ENCODE measurements at places on chromosomes 7 and 10. TPM values are rescaled to one million over a fixed set of nuclear protein-coding genes. Genes with fewer than 3 reads are reported as not detected.

NPY4R2 gene
- not detected for polyA plus RNA-seq

CLCN1 gene
- 0.05 TPM for polyA plus RNA-seq

GRM8 gene
- 2.1 TPM for polyA plus RNA-seq

SPDYE3 gene
- 0.10 TPM for polyA plus RNA-seq

CPVL gene
- polyA plus RNA-seq: 16.7 TPM

WAPL gene
- 16.1 TPM for polyA plus RNA-seq

DNA sequence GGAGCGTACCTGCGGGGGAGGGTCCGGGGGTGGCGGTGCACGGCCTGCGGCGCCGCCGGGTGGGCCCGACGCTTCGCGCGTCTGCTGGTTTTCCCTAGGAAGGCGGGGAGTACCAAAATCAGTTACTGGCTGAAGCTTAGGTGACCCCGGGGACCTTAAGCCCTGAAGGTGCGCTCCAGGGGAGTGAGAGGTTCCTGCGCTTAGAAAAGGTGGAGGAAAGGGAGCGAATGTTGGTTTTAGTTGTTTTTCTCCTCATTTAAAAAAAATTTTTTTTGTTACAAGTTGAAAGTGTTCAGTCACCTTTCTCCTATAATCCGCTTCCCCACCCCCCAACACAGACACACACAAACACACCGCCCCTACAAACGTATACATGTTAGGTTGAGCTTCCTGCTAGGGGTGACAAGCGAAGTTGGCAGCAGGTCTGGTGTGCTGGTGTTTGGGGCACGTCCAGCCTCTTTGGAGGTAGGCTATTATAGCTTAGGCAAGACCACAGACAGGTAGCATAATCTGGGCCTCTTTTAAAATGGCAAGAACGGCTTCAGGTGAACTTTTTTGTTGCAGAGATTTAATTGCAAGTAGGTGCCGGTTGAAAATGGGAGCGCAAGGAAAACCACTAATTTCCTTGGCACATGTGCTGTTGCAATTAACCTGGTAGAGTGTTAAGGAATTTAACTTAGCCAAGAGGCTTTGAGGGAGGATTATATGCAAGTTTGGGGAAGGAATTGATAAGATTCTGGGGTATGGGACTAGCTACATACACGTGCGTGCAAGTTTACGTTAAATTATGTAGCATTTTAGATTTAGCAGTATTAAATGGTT, 945 bp downstream of the ADD3 start:
- no peak for DNase-seq

DNA sequence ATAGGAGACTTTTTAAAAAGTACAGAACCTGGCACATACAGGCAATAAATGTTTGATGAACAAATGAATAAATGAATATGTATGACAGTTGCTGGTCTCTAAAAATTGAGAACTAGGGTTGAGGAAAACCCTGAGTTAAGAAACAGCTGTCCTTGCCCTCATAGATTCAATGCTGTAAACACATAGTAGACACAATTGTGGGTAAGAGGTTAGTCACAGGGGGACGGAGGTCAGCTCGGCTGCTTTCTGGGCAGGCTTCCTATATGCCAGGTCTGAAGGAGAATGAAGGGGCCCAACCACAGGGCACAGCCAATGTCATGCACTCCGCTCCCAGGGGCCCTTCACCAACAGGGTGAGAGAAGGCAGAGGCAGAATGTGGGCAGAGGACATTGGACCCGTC, 143.3 kb upstream of the RSU1 start:
- DNase-seq: no peak

DNA sequence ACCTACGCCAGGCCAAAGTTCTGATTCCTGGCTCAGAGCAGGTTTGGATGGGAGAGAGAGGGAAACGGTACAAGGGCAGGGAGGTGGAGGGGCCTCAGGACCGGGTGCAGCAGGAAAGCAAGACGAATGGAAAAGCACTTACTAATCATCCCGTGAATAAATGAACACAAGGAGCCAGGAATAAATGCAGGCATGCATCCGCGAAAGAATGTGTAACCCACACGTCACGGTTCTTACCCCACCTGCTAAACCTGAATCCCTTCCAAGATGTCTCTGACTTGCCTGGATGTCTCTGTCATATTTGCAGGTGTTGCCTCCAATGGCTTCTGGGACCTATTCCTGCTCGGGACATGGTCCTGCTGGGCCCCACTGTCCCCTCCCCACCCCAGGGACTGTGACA, 335.2 kb upstream of the RNF32 start:
- no peak for DNase-seq

DNA sequence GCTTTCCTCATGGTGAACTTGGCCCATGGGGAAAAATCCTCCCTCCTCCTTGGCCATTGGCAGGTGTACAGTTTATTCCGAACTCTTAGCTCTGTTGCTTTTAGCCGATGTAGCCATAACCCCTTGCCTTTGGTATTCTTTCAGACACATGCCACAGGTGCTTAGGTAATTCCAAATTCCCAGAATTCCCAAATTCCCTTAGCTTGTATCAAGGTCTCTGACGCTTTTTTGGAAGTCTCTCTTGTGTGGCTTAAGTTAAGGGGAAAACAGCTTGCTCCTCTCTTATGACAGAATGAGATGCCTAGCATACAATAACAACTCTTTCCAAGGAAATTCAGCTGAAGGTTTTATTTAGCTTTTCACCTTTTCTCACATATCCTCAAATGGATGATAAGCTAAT, 68.0 kb downstream of the SUGCT start:
- DNase-seq: no peak

DNA sequence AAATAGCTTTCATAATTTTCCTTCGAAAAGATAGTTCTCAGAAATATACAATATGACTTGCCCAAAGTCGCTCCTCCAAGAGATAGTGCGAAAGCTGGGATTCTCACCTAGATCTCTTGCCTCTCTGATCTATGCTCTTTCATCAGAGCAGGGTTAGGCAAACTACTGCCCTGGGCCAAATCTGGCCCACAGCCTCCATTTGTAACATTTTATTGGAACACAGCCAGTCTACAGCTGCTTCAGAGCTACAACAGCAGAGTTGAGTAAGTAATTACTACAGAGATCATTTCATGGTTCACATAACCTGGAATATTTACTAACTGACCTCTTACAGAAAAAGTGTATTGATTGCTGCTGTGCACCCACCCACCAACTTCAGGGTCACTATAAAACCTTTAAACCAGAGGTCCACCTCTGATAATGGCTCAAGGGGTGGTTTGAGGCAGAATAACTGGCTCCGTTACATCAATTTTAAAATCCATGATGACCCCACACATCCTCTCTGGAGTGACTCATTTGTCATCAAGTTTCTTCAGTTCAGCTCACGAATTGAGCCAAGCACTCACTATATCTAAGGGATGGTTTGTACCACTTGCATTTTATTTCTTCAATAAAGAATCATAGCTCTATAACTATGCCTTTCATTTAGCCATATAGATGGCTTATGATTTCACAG, 1019.0 kb downstream of the XPNPEP1 start:
- DNase-seq: no peak

GRCh38 chr7:98619450-98620321, 2.6 kb downstream of the NPTX2 start:
- DNase-seq: no peak

GRCh38 chr7:112252141-112252540, 45.6 kb downstream of the ZNF277 start:
- DNase-seq: no peak

GRCh38 chr7:21579341-21580072, 36.7 kb downstream of the DNAH11 start:
- no peak for DNase-seq
